CD14-positive monocyte (primary cell): ENCODE measurements at places on chromosomes 7 and 10.

DNA sequence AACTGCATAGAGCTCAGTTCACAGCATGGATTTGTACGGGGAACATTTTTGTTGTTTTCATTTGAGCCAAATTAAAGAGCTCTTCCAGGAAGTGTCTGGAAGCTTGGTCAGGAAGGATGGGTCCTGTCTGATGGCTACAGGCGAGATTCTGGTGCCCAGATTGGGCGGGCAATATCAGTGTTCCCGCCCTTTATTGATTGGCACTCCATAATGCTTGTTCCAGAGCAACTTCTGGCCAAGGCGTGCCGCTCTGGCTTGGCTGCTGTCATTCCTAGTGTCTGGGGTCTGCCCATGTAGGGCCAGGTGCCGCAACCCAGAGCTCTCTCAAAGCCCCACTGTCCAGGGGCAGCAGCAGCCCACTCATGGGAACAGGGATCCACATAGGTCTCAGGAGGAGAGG is 45.9 kb downstream of the RAMP3 start:
- DNase-seq = no peak

DNA sequence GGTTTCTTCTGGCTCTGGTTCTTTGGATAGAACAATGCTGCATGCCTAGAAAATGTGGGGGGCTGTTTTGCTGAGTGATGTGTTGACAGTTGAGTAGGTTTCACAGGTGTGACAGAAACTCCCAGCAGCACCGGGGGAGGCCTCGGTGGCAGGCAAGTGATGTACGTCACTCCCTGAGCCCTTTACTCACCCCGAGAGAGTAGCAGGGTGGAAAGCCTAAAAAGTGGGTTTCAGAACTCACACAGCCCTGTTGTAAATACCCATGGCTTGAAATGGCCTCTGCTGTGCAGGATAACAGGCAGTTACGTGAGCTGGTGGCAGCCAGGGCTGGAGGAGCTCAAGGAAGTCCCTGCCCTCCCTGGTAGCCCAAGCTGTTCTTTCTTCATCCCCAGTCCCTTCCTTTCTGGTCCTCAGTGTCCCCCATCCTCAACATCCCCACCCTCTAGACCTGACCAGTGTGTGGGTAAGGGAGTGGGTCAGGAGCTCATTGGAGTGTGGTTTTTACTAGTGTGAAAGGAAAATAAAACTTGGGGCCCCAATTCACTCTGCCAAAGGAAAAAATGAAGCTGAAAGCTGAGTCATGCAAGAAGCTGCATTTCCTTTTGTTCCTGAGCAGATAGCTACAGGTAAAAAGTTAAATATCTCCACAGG is 258.1 kb downstream of the STK31 start:
- no peak for DNase-seq

- DNase-seq = no peak
Measured at GRCh38 chr10:67011981-67012380, 86.1 kb downstream of the LRRTM3 start.

DNA sequence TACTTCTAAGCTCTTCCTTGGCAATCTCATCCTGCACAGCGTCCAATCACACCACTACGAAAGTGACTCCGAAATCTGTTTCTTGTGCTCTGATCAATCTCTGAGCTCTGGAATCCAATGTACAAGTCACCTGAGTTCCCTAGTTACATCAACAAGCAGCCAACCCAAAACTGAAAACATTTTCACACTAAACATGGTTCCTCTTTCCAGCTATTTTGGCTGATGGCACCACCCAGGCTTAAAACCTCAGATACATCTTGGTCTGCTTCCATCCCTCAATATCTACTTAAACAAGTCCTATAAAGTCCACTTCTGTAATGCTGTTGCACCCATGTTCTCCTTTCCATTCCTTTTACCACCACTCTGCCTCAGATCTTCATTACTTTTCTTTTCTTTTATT is 3.6 kb downstream of the BLOC1S2 start:
- DNase-seq = no peak

GRCh38 chr7:148821422-148821821 is 62.7 kb downstream of the EZH2 start:
- DNase-seq = no peak

DNA sequence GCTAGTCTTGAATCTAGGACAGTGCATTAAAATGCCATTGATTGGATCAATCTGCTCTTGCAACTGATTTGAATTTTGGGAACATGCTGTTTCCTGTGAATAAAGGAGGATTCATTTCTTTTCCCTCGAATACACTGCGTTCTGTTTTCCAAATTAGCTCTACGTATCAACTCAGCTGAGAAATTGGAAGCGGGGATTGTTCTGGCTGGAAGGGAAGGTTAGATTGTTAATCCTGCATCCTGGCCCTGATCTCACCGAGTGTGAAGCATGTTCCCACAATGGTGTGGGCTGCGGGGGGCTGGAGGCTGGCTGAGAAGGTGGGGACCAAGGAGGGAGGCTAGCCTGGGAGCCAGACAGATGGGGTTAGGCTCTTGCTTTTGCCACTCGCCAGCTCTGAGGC is 17.6 kb downstream of the HTRA1 start:
- no peak for DNase-seq

DNA sequence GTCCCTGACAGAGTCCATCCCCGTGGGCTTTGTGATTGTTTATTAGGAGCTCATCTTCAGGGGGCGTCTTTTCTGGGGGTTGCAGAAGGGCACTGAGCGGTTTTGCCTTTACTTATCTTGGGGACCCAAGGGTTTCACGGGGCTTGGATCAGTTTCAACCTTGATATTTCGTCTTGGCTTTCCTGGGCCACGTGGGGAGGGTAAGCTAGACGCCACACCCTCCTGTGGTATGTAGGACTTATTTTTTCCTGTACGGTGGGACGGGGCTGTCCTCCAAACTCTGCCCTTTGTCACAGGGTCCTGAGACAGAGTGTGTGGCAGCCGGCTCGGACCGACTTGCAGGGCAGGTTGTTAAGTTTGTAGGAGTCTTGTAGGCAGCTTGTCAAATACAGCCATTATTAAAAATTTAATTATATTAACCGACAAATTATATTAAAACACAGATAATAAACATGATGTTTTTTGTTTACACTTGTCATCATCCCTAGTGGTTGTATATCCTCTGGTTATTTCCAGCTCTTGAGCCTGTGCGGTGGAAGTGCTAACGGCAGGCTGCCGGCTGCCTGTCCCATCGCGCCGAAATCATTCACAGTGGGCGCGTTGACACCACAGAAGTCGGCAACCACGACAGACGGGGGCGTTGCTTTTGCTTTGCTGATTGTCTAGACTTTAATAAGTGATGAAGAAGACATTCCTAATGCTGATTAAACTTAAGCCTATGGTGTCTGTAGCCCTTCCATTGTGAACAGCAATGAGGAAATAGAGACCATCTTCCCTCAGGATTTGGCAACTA is 193.2 kb downstream of the DNAJB6 start:
- no peak for DNase-seq

DNA sequence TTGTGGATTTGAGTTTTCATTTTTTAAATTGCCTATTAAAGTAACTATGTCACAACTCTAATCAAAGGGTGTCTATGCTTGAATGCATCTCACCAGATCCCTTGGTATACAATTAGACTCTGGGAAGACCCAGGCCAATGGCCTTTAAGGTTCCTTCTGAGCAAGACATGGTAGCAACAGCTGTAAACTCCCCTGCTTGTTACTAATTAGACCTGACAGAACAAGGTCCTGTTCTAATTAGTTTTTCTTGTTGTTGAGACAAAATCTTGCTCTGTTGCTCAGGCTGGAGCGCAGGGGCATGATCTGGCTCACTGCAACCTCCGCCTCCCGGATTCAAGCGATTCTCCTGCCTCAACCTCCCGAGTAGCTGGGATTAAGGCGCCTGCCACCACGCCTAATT is 2.9 kb downstream of the MYH16 start:
- DNase-seq = no peak

GRCh38 chr7:159102681-159103381 is 41.8 kb downstream of the VIPR2 start:
- DNase-seq = no peak

- DNase-seq = no peak
Measured at GRCh38 chr7:117411539-117411938, 15.8 kb downstream of the ASZ1 start.
